ENCODE measurements at places on chromosomes 6 and 20.

DNA sequence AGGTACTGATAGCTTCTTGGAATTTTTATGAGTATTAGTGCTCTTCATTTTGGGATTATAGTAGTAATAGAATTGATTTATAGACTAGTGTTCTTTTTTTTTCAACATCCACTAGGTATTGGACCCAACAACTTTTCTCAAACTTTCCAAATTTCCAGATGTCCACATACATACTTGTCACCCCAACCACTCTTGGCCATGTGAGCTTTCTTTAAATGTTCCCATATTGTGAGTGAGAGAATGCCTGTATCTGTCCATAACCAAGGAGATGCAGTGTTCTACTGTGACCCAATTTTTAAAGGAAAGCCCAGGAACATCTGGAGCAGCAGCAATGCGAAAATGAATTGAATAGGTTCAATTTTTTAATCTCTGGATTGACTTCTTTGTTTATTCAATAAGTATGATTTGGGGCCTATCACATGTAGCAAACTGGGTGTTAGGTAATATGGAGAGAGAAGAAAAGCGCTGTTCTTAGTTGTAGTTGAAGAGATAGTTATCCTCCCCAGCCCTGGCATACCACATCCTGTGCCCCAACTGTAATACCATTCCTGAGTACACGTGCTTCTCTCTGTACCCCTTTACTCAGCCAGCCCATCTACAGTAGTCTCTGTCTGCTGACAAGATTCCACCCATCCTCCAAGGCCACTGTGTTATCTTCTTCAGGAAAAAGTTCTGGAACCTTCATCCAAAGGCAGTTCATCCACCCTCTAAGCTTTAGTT, 116.8 kb upstream of the SUPT3H start:
- no peak for DNase-seq

GRCh38 chr20:62828511-62829230, 11.8 kb downstream of the COL9A3 start:
- DNase-seq: no peak

GRCh38 chr6:161228921-161229591, 44.8 kb downstream of the AGPAT4 start:
- DNase-seq: peak; percentile 65

- DNase-seq: no peak
These were observed 98.6 kb upstream of the GPR6 start for GRCh38 chr6:109879521-109879920.

- DNase-seq: no peak
These were observed 71.7 kb upstream of the ZMYND8 start for GRCh38 chr20:47428164-47428563.

- DNase-seq: no peak
These were observed 23.4 kb upstream of the HLA-DQB1 start for GRCh38 chr6:32689531-32690501.

DNA sequence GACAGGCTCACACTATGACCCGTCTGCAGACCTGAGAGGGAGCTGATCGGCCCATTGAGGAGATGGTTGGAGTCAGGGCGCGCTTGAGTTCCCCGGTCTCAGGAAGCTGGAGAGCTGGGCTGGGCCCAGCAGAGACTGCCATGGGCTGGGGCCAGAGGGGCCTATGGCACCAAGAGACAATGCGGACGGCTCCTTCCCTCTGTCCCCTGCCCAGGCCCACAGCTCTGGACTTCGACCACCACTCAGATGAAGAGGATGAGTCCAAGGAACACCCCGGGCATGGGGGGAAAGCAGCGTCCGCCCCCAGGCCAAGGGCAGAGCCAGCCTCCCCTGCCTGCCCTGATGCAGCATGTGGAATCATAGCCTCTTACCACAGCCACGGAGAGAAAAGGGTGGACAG, 40.2 kb upstream of the PHACTR3 start:
- no peak for DNase-seq

GRCh38 chr6:84718038-84718955, 46.1 kb downstream of the TBX18 start:
- DNase-seq: peak; percentile 55

DNA sequence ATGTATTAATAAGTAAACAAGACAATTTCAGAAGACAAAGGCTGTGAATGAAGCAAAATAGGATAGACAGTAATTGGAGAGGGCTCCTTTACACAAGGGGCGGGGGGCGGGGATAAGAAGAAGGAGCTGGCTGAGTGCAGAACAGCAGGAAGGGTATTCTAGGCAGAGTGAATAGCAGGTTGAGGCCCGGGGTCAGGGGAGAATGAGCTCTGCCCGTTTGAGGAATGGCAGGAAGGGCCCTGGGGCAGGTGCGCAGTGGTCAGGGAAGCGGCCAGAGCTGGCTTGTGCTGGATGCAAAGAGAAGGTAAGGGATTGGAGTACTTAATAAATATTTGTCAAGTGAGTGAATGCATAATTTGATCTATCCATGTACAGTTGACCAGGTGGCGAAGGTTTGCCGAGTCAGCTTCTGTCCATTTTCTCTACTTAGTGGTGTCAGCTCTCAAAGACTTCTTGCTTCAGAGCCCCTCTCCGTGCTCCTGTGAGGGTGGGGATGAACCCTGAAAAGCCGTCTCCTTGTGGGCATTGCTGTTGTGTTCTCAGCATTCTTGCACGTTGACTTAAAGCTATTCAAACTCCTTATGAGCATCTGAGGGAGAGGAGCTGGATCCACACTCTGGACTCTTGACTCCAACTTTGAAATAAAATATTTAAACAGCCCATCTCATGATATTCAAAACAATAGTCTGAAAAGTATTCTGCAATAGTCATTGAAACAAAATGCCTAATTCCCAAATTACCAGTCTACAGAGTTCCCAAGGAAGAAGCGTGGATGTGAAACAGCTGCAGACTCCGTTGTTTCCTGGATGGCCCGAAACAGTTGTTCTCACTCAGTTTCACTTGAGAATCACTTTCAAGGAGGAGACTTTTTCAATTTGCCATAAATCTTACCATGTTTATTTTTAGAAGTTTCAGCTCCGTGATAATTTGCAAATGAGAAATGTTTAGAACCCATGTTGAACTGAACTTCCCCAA, 105.1 kb downstream of the EDN3 start:
- no peak for DNase-seq

DNA sequence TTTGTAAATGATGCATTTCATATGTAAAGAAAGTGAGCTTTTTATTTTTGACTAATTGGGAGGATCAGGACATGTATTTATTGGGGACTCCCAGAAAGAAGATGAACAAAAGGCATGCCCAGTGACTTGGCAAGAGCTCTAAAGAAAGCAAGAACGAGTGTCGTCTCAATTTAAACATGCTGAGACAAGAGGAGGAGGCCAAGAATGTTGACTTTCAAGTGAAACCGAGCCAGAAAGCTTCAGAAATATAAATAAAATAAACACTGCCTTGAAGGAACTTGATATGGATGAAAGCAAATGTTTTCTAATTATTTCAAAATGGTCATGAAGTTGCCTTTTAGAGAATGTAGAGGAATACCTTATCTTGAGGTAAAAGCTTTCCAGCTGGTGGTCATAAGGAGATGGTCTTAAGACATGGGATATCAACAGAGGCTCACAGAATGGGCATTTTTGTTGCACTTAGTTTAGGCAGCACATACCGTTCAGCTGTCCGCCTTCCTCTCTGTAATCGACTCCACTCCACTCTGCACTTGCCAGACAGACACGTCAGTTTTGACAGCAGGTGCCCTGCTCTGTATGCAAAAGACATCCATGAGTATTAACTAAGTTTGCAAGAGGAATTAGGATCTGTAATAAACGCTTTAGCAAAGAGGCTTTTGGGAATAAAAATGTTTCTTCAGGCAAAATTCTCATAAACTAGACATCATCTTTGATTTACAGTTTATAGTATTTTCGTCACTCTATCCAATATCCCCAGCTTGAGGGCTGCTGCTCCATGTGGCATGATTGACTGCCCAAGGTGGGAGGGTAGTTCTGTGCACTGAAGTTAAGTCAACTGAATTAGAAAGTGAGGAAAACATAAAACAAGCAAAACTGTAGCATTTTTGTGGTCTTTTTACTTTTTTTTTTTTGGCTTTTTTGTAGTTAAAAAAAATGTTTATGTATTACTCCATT, 613.1 kb downstream of the PKHD1 start:
- no peak for DNase-seq

DNA sequence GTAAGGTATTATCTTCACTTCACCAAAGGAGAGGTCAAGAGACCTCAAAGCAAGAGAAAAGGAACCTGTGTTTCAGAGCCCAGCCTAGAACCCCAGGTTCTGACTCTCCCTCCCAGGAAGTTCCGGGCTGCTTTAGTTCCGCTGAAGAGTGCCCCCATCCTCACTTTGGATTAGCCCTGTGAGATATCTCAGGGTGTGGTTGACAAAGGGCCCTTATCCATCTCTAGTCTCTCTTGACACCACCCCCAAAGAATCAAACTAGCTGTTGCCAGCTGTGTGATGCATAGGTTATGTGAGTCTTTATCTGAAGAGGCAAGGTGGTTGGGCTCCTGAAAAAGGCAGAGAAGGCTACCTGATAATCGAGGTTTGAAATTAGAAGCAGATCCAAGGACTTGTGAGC, 20.6 kb downstream of the BRPF3 start:
- no peak for DNase-seq

DNA sequence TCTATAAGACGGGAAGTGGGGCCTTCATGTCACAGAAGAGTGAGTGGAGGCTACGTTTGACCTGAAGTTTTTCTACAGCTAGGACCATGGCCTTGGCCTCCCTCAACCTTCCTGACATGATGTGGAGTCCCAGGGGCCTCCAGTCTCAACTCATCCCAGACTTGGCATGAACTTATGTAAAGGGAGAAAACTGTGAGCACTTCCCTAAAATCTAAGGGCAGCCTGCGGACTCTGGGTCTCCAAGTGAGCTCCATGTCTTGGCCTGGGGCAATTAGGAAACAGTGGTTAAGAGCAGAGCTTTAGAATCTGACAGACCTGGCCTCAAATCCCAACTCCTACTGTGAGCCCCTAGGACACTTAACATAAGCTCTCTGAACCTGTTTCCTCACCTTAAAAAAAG, 182.5 kb downstream of the ZNF217 start:
- DNase-seq: no peak

DNA sequence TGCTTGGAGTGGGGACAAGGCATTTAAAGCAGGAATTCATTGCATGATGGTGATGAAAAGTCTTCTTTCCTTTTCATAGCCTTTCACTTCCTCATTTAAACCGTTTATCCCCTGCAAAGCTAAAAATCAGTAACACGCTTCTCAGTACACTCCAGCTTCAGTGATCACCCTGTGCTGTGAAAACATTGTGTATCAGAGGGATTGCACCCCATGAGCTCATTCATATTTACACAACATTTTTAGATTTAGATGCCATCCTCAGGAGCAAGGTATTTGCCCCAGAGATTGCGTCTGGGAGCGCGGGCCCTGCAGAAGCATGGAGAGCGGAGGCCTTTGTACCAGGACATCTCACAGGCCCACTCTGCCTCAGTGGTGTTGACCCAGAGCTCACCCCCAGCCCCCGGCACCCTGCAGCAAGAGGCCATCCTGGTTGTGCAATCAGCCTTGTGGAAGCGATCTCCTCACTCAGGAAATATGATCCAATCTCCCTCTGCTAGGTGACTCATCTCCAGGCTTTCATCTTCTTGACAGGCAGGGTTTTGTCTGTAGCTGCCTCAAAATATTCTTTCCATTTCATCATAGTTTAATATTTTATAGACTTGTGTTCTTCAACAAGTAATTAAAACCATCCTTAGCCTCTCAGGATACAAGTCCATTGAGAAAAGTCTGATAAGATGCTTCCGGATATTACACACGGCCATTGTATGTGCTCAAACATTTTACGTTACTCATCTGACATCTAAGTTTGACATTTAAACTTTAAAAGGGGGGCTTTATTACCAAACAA, 38.9 kb upstream of the THBS2 start:
- peak; percentile 12 for DNase-seq

DNA sequence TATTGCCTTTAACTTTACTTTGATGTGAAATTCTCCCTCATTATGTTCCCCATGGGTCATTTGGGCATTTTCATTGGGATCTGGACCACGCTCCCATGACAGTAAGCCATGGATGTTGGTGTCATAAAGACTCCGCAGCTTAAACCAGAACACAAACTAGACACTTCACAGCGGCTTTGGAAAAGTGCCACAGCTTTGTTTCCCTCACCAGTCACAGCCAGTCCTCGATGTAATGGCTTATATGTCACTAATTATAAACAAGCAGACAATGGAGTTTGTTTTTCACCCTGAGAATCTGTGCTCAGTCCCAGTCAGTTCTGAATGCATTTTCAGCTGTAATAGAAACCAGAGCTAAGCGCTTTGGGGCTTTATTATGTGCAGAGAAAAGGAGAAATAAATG, 23.2 kb upstream of the DAAM2 start:
- no peak for DNase-seq

DNA sequence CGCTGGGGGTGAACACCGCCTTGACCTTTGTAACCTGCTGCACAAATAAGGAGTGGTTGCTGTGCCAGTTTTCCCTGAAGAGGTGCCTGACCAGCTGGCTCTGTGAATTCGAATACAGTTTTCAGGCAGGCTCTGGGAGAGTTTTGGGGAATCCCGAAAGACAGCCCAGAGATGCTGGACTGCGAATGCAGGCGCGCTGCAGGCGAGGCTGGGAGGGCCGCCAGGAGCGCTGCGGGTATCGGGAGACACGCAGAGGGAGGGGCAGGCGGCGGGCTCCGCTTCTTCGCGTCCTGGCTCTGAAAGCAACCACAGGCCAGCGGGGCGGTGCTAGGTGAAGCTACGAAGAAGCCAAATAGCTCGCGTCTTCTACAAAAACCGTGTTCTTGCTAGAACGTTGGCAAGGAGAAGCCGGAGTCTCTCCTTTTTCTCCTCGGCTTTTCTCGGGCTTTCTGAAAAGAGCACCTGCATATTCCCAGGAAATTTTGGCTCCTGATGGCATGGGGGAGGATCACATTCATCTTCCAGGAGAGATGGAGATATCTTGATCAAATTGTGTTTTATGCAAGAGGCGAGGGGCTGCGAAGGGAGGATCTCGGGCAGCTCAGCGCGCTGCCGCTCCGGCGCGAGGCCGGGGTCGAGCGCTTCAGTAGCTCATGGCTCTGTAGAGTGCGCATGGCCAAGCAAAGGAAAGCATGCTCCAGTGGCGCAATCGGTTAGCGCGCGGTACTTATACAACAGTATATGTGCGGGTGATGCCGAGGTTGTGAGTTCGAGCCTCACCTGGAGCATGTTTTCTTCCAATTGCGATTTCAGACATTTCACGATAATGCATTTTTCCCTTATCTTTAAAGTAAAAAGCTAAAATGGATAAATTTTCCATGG, 158.1 kb upstream of the ZNF184 start:
- no peak for DNase-seq

DNA sequence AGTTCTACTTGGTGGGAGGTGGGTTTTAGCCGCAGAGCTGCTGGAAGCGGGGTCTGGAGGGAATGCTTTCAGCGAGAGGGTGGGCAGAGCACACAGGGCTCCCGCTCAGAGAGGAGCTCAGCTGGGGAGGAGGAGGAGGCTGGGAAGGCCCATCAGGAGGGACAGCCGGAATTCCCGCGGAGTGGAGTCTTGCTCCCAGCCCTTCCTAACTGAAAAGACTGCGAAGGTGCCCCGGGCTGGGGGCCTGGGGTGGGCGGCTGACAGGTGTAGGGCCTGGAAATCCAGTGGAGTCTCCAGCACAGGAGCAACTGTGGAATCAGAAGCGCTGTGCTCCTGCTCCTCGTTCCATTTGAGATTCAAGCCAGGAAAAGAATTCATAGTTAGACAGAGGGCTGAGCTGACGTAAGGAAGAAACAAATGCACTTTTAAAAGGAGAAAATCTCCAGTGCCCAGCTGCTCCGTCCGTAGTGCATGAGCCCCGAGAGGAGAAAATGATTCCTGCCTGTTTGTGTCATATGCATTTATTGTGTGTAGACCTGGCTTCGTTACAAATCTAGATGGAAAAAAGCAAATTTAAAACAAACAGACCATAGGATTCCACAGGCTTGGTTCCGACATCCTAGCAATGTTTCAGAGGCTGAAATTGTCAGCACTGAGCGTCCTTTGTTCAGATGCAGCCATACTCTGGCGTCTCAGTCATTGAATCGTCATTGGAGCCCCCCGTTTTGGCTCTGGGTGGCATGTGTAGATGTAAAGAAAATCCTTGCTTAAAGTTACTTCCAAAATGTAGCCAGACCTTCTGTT, 197.7 kb downstream of the SMOC2 start:
- DNase-seq: no peak
